ENCODE measurements at places on chromosomes 16 and 17.

GRCh38 chr17:80970044-80970761 is 21.4 kb upstream of the CHMP6 start:
- DNase-seq = peak; percentile 36

GRCh38 chr16:51649631-51650030 is 498.6 kb upstream of the SALL1 start:
- no peak for DNase-seq

DNA sequence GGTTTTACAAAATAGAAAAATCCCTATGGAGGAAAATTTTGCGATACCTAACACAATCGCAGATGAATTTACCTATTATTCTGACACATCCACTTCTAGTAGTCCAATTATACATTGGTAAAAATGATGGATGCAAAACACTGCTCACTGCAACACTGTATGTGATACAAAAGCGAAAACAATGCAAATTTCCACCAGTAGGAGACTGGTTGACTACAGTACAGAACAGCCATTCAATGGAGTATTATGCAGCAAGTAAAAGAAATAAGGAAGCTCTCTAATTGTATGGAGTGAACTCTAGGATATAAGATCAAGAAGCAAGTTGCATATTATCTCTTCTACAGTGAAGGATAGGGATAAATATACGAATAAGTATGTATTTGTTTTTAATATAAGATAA is 48.5 kb downstream of the SETD6 start:
- no peak for DNase-seq

DNA sequence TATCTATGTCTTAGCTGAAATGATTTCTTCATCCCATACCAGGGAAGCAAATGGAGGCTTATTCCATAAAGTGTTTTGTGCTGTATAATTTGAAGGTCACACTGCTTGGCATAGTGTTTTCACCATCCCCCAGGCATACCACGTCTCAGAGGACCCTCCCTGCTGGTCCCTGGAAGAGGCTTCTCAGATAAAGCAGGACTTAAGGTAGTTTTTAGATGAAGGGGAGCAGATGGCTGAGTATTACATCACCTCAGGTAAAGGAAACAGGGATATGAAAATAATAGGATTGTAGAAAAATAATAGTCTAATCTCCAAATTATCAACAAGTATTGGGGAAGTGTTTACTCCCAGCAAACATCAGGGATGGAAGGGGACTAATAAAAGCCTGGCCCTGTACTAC is 7.3 kb upstream of the SMG1 start:
- no peak for DNase-seq

DNA sequence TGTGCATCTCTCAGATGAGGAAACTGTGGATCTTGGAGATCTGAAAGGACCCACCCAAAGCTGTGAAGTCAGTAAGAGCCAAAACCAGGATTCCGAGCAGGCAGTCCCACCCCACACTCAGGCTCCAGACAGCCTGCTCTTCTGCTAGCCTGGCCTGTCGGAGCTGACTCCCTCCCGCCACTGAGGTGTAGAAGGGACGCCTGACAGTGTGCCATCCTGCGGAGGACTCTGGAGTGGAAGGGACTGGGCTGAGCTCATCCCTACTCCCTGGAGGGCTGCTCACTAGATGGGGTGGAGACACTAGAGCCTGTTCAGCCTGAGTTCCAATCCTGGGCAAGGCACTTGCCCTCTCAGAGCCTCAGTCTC is 36.0 kb downstream of the WFDC1 start:
- DNase-seq = no peak

- no peak for DNase-seq
Observed at GRCh38 chr16:30473231-30474073, 910 bp downstream of the ITGAL start.

GRCh38 chr17:50203086-50203485 is 1.7 kb upstream of the COL1A1 start:
- DNase-seq = no peak

- no peak for DNase-seq
Observed at GRCh38 chr16:73046849-73047214, 1.1 kb downstream of the ZFHX3 start.

DNA sequence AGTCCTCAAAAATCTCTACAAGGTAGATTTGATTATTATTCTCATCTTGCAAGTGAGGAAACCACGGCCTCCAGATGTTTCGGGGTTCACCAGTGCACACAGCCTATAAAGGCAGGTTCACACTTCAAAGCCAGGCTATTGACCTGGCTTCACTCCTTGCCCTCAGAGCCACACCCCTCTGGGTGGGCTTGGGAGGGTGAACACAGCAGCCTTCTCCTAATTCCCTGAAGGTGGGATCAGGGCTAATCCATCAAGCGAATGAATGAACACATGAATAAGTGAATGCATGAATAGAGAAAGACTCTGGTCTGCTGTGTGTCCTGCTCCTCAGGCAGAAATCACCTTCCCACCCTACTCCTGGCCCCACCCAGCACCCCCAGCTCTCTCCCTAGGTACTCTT is 139.0 kb downstream of the CYLD start:
- no peak for DNase-seq

- no peak for DNase-seq
Observed at GRCh38 chr16:2237102-2237482, 848 bp downstream of the DNASE1L2 start.

- DNase-seq = no peak
Observed at GRCh38 chr17:77600346-77600745, 358.2 kb upstream of the TNRC6C start.

- DNase-seq = no peak
Observed at GRCh38 chr17:6675201-6675825, 23.8 kb downstream of the C17orf100 start.

- no peak for DNase-seq
Observed at GRCh38 chr16:55392701-55393100, 68.7 kb downstream of the IRX6 start.

DNA sequence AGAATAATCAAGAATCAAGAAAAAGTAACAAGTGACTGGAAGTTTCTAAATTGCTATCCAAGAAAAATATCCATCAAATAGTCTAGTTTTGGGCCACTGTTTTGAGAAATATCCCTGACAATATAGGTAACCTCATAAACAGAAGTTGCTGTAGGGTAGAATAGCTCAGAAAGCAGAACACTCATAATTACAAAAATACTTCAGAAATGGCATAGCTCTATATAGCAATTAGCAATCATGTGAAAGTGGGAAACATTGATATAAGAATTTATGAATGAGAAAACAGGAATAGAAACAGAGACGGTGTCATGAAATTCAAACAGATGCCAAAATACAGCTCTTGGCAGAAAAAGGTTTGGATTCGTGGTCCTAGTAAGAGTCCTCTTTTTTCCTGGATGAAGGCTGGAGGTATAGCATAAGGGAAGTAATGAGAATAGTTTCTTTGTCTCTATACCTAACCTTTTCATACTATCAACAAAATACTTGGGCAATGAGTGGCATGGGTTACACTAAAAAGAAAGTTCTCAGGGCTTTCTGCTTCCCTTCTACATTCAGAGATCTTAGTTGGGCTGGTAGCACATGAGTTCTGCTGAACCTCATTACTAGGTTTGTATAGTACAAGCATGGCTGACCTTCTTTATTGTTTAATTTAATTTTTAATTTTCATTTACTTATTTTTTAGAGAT is 33.5 kb downstream of the SPAG9 start:
- no peak for DNase-seq

DNA sequence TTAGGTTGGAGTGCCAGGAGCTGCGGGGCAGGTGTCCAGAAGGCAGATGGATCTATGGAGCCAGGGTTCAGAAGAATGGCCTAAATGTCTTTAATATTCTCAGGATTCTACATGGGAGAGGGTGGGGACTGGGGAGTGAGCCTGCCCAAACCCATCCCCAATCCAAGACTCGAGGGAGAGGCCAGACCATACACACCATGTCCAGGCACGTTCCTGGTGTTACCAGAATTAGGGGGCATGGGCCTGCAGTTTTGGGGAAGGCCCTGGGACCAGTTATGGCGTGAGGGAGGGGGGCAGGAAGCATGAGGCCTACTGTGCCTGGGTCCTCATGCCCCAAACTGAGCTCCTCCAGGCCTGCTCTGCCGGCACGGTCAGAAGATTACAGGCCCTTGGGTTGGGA is 1.9 kb downstream of the TAX1BP3 start:
- no peak for DNase-seq

- DNase-seq = peak; percentile 27
Observed at GRCh38 chr16:67068212-67068753, 39.3 kb downstream of the CBFB start.

- DNase-seq = no peak
Observed at GRCh38 chr17:16527298-16527697, 35.3 kb upstream of the LRRC75A start.

- DNase-seq = no peak
Observed at GRCh38 chr17:59761385-59762048, 54.1 kb downstream of the VMP1 start.

DNA sequence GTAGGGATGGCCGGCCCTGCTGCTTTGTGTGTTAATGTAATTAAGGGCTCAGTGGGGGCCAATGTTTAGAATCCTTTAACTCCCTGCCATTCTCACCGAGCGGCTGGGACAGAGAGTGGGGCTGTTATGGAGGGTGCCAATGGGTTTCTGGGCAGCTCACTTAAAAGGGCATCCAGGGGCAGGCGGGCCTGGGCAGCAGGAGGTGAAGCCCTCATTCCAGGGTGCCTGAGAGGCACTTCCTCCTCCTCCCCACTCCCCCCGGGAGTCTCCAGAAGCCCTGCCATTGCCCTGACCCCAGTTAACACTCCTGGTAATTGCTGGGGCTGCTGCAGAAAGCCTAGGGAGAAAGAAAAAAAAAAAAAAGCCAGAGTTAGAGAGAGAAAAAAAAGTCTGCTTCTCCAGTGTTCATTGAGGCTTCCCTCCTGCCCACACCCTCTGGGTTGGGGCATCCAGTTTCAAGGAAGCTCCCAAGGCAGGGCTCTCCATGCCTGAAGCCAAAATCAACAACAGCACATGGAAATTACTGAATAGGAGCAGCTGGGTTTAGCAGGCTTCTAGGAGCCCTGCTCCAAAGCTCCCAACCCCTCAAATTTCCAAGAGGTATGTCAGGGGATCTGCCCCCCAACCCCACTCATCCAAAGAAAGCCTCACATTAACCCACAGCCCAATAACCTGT is 28.0 kb downstream of the CUEDC1 start:
- DNase-seq = peak; percentile 77

- DNase-seq = peak; percentile 33
Observed at GRCh38 chr17:7393613-7394451, 493 bp downstream of the PLSCR3 start.

DNA sequence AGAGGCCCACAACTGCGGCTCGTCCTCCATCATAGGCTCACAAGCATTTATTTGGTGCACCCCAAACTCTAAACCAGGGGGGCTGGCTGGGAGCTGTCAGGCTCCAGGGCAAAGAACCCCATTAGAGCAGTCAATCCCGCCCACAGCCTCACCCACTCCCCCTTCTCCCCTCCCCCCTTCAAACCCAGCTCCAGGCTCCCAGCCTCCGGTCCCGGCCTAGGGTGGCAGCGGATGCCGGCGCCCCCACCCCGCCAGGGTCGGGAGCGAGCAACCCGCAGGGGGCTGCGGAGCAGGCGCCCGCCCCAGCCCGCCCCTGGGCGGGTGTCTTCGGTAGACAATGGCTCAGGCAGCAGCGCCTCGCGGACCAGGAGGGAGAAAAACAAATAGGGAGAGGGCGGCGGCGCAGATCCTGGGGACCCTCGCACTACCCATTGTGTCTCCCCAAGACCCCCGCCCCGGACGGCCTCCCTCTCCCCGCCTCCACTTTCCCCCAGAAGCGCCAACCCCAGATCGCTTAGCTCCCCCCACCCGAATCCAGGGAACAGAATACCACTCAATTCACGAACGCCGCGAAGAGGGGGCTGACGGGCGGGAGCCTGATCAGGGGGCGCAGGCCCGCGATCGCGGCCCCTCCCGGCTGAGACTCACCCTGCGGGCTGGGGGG is 572 bp downstream of the FAM171A2 start:
- DNase-seq = no peak

- DNase-seq = no peak
Observed at GRCh38 chr16:52680993-52681392, 134.1 kb upstream of the TOX3 start.

DNA sequence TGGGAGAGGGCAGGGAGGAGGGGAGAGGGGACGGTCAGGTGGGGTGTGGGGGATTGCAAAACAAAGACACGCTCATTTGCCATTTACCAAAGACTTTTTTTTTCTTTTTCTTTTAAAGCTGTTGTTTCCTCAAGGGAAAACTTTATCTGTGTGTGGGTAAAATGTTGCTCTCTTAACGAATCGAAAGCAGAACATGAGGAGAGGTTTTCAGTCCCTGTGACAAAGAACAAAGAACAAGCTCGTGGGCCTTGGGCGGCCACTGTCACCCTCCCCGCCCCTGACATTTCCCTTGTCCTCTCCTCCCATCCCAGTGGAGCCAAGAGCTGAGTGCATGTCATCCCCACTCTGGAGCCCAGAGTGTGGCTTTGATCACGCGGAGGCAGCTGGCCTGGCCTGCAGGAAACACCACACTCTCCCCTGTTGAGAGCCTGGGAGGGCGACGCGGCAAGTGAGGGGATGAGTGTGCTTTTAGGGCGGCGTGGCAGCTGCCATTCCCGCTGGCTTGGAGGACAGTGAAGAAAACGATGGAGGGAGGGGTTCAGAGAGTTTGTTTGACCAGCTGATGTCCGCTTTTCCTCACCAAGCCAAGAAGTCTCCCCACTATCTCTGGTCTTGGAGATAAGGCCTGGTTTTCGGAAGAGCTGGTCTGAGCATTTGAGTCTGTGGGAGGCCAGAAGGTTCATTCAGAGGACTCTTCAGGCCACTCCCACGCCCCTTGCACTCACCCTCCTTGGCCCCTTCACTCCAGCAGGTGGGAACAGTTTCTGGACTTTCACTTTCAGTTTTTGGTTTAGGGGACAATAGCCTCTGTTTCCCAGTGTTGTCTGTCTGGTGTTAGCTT is 11.4 kb downstream of the CCR7 start:
- DNase-seq = no peak

DNA sequence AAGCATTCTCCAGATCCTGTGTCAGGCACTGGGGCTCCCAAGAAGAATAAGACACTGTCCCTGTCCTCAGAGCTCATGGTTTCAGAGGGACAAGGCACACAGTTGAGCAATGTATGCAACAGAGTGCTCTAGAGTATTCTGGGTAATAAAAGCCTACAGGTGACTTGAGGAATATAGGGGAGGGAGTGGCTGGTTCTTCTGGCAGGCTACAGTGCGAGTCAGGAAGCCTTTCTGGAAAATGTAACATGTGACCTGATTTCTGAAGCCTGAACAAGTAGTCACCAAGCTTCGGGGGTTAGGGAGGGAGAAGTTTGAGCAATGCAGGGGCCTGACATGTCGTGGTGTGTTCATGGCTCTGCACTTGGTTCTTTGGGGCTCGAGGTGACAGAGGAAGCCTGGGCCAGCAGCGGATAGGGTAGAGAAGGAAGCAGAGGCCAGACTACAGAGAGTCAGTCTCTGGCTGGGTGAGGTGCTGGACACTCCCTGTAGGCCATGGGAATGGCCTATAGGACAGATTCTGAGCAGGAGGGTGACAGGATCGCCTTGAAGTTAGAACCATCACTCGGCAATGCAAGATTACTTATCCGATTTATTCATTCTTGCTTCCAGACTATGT is 16.0 kb upstream of the LRRC75A start:
- no peak for DNase-seq

GRCh38 chr16:89619840-89620239 is 6.4 kb downstream of the DPEP1 start:
- DNase-seq = no peak

Measured in MCF 10A (cell line).